CD4-positive, CD25-positive, alpha-beta regulatory T cell (primary cell): ENCODE measurements at places on chromosomes 3 and 15. TPM values are rescaled to one million over a fixed set of nuclear protein-coding genes. Genes with fewer than 3 reads are reported as not detected.

Gene CKMT1B
- total RNA-seq, result not detected

Gene DNASE1L3
- total RNA-seq, result not detected

Gene TJP1
- total RNA-seq, result not detected

Gene UBR1
- 48.2 TPM for total RNA-seq

Gene SAMD7
- total RNA-seq, result not detected

Gene TPRG1
- total RNA-seq, result 5.5 TPM

Gene UPK1B
- not detected for total RNA-seq

Gene TRH
- not detected for total RNA-seq

Gene CLRN1
- not detected for total RNA-seq

Gene MOBP
- not detected for total RNA-seq

Gene GOLGA6L24
- not detected for total RNA-seq

Gene AHSG
- not detected for total RNA-seq

Gene SGO1
- 2.1 TPM for total RNA-seq

Gene CYP8B1
- total RNA-seq, result not detected
